T-cell (primary cell): ENCODE measurements at places on chromosomes 6 and 20. TPM values are rescaled to one million over a fixed set of nuclear protein-coding genes. Genes with fewer than 3 reads are reported as not detected.

HSPA12B gene
- total RNA-seq = not detected

MUCL3 gene
- not detected for total RNA-seq

ADAT2 gene
- 22.8 TPM for total RNA-seq

- no peak for DNase-seq
These were observed 57.9 kb downstream of the SYNJ2 start for GRCh38 chr6:158039571-158040050.

- no peak for DNase-seq
These were observed 187.5 kb upstream of the MARCKS start for GRCh38 chr6:113669606-113670005.

- DNase-seq = no peak
These were observed 18.2 kb downstream of the PPARD start for GRCh38 chr6:35360349-35361138.

GRCh38 chr6:106629859-106630163 is 433 bp downstream of the QRSL1 start:
- DNase-seq = no peak

DNA sequence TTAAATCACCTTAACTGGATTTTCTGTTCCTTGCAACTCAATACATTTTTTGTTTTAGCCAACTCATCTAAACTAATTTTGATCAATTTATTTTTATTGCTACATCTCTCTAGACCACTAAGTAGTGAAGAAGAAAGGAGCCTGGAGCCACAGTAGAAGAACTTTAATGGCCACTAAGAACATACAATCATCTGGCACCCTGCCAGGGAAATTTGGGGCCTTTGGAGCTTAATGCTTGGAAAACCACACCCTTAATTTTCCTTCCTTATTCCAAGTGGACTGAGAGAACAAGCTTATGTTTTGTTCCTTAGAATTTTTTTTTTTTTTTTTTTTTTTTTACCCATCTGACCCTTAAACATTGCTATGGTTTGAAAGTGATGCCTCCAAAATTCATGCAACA is 12.0 kb upstream of the GMDS start:
- no peak for DNase-seq

- DNase-seq = no peak
These were observed 19.9 kb downstream of the TPX2 start for GRCh38 chr20:31758991-31759390.

DNA sequence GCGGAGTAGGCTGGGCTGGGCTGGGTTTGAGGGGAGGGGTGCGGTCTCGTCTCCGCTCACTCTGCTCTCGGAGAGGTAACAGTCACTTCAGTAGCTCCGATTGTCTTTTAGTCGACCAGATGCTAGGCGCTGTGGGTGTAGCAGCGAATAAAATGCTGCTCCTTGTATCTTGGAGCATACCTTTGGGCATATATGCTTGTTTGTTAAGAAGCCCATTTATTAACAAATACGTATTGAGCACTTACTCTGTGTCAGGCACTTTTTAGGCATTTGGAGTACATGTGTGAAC is 545 bp downstream of the ACTR5 start:
- DNase-seq = no peak

DNA sequence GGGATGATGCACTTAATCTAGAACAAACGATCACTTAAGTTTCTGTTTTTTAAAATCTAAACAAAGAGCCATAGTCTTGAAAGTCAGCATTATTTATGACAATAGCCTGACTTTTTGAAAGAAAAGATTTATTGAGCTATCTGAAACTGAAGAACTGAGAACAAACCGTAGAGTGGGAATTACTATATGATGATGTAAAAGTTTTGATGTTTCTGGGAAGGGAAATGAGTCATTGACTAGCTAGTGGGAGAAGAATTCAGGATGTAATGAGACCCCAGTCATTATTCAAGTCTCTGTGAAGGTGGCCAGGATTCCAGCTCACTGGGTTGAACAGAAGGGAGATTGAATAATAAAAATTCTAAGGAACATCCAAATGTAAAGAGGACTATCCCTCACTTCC is 83.4 kb upstream of the FABP7 start:
- DNase-seq = no peak

GRCh38 chr6:39075010-39075686 is 26.6 kb downstream of the GLP1R start:
- no peak for DNase-seq

DNA sequence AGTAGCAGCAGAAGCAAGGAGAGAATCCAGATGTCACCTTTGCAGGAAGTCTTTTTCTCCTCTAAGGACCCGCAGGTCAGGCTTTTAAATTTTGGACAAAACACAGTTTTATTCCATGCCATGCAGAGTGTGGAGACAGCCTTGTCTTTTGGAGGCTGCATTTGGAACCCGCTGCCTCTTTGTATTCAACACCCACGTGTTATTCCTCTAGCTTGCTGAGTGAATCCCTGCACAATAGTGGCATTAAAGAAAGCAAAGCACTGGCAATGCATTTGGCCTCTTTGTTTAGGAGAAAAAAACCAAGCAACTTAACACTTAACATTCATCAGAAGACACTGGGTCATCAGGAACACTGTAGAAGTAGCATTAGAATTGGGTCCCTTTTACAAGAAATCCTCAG is 43.5 kb downstream of the TFAP2B start:
- DNase-seq = no peak

DNA sequence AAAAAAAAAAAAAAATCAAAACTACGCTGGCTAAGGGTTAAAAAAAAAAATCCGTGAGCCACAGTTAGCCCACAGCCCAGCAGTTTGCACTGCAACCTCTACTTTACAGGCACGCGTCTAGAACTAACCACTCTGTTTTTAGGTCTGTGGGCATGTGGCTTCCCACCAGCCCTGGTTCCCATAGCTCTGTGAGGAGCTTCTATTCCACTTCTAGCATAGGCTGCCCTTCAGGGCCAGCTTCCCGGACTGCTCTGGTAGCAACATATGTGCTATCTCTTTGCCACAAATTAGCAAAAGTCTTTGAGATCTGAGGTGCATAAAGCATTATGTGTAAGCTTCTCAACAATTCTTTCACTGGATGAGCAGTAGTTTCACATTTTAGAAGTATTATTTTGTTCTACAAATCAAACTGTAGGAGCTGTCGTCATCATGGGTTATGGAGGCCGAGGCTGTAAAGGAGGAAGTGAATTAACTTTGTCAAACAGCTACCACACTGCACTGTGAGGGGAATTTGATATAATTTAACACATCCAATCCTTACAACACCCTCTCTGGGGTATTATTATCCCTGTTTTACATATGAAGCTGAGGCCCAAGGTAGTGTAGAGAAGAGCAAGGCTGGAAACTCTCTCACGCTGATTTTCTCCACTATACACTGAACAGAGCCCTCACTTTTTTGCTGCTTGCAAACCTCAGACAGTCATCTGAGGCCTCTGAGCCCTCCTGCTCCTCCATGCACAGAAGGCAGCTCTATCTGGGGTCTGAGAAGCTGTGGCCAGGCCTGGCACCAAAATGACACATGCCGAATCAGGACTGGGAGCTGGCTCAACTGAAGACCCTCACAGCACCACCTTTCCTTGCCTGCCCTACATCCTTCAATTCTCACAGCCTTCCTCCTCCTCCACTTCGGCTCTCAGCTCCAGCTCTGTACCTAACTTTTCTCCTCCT is 35.4 kb downstream of the MAN1A1 start:
- peak; percentile 43 for DNase-seq

- DNase-seq = no peak
These were observed 78.3 kb downstream of the ISM1 start for GRCh38 chr20:13299401-13299800.
